ENCODE measurements at places on chromosomes 6 and 20.

DNA sequence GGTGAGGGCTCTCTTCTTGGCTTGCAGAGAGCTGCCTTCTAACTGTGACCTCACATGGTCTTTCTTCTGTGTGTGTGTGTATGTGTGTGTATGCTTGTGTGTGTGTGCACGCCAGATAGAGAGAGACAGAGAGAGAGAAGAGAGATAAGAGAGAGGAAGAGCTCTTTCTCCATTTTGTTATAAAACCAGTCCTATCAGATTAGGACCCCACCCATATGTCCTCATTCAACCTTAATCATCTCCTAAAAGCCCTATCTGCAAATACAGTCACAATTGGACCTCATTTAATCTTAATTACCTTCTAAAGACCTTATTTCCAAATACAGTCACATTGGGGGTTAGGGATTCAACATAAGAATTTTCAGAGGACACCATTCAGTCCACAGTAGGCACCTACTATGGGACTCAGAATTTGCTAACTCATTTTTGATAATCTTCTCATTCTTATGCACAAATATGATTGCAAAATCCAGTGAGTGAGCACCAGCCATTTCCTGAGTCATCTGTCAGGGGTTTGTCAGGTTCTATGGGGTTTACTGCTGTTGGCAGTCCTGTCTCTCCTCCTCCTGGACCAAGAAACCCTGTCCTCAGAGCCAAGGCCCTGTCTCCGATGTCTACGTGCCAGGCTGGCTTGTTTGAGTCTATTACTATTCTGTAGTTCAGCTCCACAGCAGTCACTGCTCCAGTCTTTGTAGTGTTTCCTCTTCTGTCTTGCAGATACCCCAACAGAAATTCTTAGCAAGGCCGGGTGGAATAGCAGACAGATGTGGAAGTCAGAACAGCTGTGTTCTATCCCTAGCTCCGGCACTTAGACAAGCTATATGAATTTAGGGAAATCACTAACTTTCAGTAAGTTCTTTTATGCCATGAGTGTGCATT lies 59.0 kb upstream of the FAM184A start:
- DNase-seq, result peak; percentile 69

DNA sequence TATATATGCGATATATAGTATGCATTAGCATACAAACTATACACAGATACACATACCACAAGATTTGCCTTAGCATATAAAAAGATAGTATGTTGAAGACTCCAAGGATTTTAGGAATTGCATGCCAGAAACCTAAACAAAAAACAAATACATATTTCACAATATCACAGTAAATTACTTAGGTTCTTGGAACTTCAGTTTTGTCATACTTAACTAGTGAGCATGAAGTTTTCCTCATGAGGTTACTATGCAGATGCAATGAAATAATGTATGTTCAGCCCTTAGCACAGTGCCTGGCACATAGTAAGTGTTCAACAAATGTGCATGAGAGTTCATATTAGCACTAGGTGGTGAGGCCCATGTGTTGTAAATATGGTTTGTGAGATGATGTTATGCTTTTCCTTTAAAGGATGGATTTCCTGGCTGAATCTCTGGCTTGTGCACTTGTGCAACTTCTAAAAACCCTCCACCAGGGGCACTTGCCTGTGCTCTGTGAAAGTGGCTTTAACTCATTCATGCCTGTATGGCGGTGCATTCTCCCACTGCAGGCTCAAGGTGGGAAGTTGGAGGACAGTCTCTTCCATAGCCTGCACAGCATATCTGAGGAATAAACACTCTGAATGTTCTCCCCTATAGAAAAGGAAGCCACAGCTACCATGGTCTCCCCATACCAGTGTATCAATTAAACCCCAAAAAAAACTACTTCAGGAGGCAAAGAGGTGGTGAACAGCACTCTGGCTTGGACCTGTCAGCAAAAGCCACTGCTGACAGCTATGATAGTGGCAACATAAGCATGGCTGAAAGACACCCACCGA lies 624.1 kb upstream of the CDH4 start:
- DNase-seq, result no peak

DNA sequence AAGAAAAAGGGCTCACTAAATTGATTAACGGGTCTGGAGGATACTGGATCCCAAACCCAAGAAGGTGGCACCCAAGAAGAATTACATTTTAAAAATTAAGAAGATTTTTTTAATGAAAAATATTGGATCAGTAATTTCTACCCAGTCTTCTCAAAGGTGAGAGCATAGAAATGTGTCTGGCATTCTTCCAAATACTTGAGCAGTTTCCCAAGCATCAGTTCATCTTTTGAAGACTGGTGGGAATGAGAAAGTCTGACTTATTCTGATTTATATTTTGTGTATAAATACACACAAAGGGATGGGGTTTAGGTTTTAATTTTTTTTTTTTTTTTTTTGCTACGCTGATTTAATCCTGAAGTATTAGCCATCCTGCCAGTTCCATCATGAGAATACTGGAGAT lies 3.3 kb downstream of the MGME1 start:
- DNase-seq, result no peak

GRCh38 chr20:51468636-51469035 lies 73.9 kb downstream of the NFATC2 start:
- no peak for DNase-seq

GRCh38 chr20:57513199-57513598 lies 11.7 kb downstream of the CTCFL start:
- peak; percentile 36 for DNase-seq

DNA sequence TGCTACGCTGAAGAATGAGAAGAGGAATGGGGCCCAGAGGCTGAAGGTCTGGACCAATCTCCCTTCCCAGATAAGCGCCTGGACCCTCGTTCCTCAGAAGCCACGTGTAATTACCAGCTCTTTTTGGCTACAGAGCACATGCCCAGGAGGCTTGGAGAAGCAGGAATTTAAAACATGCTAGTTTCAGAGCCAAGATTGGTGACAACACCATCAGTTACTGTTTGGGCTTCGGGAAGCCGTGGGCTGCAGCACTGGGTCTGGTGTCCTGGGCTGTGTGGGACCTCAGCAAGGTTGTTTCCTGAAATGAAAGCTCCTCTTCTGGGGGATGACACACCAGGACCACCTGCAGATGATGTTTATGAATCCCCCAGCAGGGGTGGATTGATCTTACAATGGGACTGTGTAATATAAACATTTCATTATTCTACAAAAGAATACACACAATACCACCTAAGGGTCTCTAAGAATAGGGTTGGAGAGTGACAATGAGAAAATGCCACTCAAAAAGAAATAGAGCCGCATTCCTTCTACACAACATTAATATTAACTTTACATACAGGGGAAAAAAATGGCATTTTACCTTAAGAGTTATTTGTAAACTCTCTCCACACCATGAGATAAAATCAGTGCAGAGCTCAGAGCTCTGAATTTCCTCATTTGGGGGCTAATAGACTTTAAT lies 207.8 kb upstream of the FOXQ1 start:
- DNase-seq, result no peak

- DNase-seq, result peak; percentile 54
Measured at GRCh38 chr6:16711546-16712254, 49.6 kb downstream of the ATXN1 start.

- DNase-seq, result peak; percentile 9
Measured at GRCh38 chr6:92150553-92150952, 1268.8 kb downstream of the EPHA7 start.

DNA sequence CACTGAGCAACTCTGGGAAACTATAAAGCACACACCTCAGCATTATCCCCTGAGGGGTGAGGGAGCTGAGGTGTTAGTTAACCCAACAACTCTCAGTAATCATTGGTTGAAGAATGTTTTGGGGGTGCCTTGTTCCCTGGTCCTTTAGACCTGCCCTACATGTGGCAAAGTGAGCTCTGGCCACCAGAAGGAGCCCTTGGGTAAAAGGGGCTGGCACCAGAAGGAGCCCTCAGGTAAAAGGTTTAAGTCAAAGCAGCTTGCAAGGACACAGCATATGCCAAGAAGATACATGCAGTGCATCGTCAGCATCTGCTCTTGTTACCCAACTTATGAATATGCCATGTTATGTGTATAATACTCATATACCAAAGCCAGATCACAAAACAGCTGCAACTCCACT lies 1081.7 kb downstream of the KIF16B start:
- DNase-seq, result no peak

DNA sequence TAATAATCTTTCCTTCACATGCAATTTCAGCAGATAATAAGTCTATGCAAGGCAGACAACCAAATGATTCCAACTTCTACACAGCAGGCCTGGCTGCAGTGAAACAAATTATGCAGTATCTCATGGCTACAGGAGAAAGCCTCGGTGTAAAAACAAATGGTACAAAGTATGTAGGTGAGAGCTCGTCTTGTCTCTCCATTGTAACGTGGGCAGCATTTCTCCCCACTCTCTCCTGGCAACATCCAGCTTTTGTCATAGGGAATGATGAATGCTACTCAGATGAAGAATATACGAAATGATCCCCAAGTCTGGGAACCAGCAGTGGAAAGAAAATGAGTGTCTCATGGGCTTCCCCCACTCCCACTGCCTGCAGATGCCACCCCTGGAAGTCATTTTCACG lies 32.4 kb downstream of the FYN start:
- DNase-seq, result no peak

GRCh38 chr6:41901882-41902519 lies 6.8 kb upstream of the USP49 start:
- peak; percentile 60 for DNase-seq

- DNase-seq, result no peak
Measured at GRCh38 chr6:40328386-40328985, 258.7 kb downstream of the LRFN2 start.

DNA sequence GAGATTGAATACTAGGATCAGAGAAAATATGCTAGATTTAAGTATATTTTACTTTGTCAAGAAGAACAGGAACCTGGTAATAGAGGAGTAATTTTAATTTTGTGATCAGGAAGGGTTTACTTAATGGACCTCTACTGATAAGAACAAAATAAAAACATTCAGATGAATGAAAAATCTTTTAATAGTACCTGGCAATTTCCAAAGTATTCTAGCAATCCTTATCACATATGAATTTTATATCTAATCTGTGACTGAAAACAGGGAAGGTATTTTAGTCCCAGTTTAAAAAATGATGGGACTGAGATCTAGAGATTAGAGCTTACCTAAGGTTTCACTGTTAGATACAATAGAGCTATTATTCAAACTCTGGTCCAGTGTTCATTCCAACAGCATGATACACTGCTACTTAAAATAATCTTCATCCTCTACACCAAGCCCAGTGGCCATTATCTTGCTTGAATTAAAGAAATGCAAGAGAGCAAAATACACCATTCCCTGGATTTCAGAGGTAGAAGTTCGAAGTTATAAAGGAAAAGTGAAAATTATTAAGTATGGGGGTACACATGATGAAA lies 13.5 kb downstream of the SLC17A5 start:
- no peak for DNase-seq

DNA sequence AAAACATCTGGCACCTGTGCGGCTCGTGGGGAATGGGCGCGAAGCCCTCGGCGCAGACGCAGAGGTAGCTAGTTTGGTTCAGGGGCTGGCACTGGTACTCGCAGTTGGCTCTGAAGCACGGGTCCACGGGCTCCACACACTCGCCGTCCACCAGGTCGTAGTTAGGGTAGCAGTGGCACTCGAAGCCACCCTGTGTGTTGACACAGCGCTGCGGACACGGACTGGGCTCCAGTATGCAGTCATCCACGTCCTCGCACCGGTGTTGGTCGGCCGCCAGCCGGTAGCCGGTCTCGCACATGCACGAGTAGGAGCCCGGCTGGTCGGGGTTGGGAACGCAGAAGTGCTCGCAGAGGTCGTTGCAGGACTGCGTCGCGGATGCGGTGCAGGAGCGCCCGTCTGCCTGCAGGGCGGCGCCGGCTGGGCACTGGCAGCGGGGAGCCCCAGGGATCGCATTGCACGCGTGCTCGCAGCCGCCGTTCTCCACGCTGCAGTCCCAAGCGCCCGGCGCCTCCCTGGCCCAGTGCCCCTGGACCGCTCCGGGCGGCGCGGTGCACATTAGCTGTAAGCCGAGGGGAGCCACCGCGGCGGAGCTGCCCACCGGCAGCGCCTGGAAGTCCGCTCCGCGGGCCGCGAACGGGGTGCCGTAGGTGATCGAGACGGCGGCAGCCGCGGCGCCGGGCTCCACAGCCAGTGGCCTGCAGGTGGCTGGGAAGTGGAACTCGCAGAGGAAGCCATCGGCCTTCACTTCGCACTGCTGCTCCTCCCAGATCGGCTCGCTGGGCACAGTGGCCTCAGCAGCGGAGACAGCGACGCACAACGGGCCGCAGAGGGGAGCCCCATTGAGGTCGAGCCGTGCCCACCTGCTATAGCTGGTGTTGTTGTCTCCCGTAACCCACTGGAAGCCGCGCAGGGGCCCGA lies 930 bp downstream of the THBD start:
- peak; percentile 72 for DNase-seq

DNA sequence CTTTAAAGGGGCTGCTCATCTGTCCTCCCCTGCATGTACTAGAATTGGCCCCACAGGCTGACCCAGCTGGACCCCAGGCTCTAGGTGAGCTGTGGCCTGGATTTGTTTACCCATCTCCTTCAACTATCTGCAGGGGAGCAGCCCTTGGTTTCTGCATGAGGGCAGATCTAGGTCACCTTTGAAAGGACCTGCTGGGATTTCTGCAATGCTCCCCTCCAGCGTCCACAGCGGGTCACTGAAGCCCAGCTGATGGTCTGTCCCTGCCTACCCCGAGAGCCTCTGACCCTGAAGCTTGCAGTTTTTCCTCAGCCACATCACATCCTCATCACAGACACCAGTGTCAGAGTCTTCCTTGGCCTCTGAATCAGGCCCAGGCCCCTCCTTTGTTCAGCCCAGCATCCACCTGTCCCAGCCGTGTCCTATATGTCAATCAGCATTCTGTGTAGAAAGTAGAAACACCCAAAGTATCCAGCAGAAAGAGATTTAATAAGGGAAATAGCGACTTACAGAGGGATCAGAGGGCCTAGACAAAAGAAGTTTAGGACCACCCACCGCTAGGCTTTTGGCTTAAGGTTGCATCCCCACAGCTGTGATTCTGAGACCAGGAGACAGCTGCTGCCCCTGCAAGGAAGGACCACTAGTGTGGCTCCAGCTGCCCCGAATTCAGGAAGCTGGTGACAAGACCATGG lies 243.1 kb downstream of the LRFN2 start:
- no peak for DNase-seq

DNA sequence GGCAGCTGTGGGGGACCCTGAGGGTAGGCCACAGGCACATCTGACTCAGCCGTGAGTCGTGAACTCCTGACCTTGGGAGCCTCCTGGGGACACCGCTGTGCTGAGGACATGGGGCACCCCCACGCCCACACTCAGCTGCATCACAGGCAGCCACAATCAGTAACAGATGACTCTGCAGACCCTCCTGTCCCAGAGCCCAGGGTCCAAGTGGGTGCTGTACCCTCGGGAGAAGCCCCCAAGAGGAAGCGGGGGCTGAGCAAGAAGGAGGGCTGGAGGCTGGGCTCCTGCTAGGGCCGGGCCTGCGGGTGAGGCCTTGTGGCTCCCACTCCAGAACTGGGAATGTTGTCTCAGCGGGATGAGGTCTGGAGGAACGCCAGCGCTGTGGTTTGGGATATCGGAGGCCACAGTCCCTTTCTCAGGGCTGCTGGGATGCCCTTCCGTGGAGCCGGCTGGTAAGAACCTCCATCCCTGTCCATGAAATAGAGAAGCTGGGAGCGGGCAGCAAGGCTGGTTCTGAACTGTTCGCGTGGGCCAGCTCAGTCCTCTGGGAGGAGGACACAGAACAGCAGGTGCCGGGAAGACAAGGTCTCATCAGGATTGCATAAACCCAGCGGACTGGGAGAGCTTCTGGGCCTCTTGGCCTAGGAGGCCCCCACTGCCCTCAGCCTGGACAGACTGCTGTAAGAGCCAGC lies 3.1 kb upstream of the LAMA5 start:
- DNase-seq, result peak; percentile 61
